Globus pallidus (tissue), 1 donor: ENCODE measurements at places on chromosomes 5 and 9.

GRCh38 chr9:113154946-113155345 lies 4.1 kb downstream of the SLC31A2 start:
- no peak for DNase-seq

- no peak for DNase-seq
Observed at GRCh38 chr9:7303907-7304626, 495.5 kb downstream of the DMAC1 start.

DNA sequence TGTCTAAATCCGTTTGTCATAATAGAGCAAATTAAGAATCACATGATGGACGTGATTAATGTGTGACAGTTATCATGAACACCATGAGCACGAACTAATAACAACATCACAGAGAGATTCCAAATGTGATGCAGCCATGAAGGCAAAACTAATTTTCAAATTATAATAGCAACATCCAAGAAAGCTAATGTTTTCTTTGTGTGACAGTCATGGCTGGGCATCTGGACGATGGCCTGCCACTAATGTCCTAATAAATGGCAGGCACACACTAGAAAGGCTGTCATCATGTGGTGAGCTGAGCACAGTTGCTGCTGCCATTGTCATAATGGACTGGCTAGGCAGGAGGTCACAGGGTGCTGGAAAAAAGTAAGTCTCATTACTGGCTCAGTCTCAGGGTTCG lies 280.0 kb upstream of the EFNA5 start:
- no peak for DNase-seq

DNA sequence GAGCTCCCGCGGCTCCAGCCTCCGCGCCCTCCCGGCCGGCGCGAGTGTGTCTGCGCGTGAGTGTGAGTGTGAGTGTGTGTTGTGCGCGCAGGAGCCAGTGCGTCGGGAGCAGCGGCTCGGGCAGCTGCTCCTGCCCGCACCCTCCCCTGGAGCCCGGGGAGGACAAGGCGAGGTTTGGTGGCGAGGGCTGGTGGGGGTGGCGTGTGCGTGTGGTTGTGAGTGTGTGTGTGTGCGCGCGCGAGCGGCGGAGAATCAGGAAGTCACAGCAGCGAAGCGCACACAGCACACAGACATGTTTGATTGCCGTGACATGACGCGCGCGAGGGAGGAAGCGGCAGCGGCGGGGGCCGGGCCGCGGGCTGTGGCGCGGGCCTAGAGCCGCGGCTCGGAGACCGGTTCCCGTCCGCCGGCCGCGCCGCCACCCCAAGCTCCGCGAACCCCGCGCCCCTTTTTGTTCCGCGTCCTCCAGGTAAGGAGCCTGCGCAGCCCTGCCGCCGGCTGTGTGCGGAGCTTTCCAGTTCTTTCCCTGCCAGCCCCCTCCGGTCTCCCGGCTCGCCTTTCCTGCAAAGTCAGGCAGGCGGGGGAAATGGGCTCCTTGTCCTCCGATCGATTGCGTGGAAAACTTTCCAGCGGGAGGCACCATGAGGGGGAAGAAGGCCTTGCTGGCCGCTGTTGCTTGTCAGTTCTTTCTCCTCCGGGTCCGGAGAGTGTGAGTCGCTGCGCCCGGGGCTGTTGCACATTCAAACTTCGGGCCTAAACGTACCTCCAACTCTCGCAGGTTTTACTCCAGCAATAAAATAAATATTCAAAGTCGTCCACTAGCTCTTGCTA lies 2.4 kb downstream of the SMARCA2 start:
- DNase-seq: peak; percentile 80

- DNase-seq: no peak
Observed at GRCh38 chr5:111535879-111536549, 23.7 kb upstream of the STARD4 start.
